Central memory CD8-positive, alpha-beta T cell (primary cell): ENCODE measurements at places on chromosomes 4 and X.

- no peak for DNase-seq
Observed at GRCh38 chr4:140037353-140038030, 116.5 kb downstream of the MAML3 start.

DNA sequence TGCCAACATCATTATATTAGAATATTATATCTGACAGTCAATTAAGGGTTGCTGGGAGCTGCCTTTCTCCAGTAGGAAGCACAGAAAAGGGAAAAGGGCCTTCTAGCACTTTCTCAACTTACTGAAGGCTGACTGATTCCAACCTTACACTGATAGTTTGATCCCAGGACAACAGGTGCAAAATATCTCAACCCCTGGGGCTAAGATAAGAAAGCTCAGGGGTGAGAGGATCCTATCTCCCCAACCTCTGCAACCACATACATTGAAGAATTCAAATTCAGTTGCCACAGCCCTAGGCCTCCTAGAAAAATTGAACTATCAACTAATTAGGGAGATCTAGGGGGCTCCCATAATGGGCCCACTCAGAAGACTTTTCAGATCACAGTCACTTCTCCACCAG, 179.1 kb upstream of the GPRIN3 start:
- DNase-seq = no peak

DNA sequence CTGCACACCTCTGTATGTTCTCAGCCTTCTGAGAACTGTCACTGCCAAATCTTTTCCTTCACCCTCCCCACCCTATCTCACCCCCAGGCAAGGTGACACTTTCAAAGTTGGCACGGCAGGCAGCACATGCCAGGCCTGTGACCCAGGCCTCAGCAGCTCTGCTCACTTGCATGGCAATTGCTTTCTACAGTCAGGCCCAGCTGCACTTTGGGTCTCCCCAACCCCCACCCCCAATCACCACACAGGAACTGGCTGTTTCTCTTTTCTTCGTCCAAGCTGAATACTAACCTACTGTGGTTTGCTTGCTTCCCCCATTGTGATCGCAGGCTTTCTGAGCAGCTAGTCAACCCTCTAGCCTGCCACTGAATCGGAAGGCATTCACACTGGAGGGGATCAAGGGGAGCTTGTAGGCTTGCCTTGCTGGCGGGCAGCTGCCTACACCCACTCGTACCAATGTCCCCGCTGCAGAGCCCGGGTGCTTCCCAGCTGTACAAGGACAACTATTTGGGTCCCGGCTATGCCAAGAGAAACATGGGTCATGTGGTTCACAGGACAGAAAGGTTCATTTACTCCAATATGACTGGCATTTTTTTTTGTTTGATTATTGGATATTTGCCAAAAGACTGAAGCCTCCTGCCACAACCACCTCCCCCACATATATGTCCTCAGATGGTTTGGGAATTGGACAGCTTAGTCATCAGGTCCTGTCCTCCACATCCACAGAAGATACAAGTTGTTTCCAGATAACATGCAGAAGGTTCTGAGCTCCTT, 28.1 kb downstream of the SLC25A43 start:
- no peak for DNase-seq

DNA sequence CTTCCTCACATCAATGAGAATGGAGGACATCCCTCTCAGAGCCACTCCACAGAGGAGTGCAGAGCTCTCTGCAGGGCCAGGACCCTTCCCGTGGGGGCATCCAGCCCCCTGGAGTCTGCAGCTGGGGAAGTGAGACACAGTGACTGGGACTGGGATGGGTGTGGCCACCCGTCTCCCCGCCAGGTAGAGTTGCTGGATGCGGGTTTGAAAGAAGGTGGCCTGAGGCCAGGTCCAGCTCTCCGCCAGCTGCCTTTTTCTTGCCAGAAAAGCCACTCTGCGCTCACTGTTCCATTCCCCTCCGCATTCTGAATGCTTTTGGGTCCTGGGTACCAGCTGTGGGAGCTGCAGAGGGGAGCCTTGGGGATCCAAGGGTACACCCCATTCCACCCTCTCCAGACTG, 82.6 kb downstream of the ABLIM2 start:
- no peak for DNase-seq

DNA sequence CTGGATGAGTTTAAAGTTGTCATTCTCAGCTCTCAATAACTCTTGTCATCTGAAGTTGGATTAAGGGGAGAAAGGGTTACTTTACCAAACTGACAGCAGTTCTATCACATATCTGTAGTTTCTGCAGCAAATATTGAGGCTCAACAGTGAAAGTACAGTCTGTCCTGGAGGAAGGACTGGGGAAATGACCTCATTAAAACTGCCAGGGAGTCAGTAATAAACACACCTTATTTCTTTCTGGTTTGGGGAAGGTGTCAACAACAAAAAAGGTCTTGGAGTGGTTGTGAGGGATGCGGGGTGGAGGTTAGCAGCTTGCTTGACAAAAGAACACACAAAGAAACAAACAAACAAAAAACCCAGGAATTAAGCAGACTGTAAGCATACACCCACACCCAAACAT, 1418.0 kb downstream of the STIM2 start:
- DNase-seq = no peak

- DNase-seq = no peak
Observed at GRCh38 chr4:90994851-90995574, 867.8 kb downstream of the CCSER1 start.

DNA sequence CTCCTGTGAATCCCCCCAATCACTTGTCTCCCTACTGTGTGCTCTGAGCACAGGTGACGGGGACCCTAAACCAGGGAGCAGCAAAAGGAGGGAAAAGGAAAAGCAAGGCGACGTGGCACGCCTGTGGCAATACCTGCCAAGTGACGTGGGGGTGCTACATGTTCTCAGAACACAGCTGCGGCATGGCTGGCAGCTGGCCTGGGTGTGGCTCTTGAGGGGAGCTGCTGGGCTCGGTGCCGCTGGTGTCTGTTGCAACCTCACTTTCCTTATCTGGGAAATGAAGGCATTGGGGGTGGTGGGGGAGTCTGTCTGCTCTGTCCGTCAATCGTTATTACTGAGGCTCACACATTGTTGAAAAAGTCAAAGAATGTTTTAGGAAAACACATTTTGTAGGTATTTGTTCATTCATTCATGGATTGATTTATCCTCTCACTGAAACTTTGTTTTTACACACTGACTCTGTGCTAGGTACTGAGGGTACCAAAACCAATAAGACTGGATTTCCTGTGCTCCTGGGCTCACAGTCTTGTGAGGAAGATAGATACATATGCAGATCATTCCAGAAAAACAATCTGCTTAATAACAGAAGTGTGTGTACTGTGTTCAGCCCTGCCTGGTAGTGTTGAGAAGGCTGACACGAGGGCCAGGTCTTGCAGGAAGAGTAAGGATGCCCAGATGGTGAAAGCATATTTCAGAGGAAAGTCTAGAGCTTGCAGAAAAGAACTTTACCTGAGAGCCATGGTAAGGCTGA, 217.6 kb downstream of the PTTG2 start:
- DNase-seq = peak; percentile 20

GRCh38 chr4:90137555-90137954, 10.4 kb downstream of the CCSER1 start:
- no peak for DNase-seq

DNA sequence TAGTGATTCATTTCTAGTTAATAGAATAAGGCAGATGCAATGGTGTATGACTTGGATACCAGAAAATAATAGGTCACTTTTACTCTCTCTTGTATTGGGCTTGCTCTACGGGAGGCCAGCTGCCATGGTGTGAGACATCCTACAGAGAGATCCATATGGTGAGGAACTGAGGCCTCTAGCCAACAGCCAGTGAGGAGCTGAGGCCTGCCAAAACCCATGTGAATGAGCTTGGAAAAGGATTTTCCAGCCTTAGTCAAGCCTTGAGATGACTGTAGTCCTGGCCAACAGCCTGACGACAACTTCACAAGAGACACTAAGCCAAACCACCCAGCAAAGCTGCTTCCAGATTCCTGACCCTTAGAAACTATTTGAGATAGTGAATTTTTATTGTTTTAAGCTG, 1300.2 kb downstream of the RAPGEF2 start:
- no peak for DNase-seq

DNA sequence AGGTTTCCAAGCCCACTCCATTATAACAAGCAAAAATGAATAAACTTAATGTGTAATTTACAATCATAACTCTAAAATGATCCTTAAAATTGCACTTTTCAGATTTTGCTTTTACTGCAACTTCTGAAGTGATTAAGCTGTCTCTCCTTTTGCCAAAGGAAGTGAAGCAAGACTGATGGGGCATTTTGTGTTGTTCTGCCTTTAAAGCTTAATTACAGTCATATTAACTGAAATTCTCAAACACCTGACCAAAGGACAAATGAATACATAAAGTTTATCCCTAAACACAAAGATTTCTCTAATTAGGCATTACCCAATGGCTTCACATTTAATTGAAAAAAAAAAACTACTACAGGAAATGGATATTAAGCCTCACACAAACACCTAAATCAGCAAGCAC, 101.8 kb downstream of the ATP11C start:
- no peak for DNase-seq

GRCh38 chr4:150297861-150298474, 219.7 kb downstream of the DCLK2 start:
- no peak for DNase-seq

DNA sequence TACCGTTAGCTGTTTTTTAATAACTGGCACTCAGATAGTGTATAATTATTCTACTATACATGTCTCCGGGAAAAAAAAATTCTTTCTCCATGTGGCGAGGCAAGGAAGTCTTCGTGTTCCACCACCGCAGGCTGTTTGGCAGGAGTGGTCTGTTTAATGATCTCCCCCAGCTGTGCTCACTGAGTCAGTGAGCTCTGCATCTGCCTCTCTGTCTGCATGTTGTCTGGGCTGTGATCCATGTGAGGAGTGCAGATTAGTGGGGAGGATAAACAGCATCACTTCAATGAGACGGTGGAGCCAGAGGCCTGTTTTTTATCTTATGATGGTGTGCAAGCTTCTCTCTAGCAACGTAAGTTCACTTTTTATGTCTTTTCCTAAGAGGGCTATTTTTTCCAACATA, 69.8 kb downstream of the RPS3A start:
- DNase-seq = no peak

- DNase-seq = no peak
Observed at GRCh38 chr4:165199722-165200121, 7.6 kb upstream of the KLHL2 start.

- DNase-seq = no peak
Observed at GRCh38 chr4:523601-524000, 24.6 kb downstream of the PIGG start.

- no peak for DNase-seq
Observed at GRCh38 chrX:11374570-11374969, 81.4 kb downstream of the AMELX start.

- no peak for DNase-seq
Observed at GRCh38 chr4:77927991-77928925, 65.6 kb downstream of the MRPL1 start.

DNA sequence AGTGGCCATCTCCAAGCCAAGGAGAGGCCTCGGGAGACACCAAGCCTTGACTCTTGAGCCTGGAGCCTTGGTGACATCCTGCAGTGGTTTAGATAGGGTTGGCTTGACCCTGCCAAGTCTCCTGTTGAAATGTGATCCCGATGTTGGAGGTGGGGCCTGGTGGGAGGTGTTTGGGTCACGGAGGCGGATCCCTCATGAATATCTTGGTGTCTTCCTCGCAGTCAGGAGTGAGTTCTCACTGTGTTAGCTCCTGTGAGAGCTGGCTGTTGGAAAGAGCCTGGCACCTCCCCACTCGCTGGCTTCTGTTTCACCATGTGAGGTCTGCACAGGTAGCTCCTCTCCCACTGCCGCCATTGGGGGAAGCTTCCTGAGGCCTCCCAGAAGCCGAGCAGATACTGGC, 38.8 kb downstream of the ADRA2C start:
- DNase-seq = no peak

DNA sequence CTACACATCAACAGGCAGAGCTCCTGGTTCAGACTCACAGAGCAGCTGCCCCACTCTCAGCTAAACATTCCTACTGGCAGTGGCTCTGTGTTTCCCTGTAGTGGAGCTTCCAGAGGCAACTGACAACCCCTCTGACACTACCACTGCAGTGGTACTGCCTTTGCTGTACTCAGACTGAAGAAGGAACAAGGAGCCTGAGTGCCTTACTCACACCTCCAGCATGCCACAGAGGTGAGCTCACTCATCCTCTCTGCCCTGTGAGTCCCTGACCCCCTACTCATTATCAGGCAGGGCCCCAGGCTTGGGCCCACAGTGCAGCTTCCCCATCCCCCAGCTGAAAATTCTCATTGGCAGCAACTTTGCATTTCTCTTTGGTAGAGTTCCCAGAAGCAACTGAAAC, 240.5 kb upstream of the POF1B start:
- no peak for DNase-seq

DNA sequence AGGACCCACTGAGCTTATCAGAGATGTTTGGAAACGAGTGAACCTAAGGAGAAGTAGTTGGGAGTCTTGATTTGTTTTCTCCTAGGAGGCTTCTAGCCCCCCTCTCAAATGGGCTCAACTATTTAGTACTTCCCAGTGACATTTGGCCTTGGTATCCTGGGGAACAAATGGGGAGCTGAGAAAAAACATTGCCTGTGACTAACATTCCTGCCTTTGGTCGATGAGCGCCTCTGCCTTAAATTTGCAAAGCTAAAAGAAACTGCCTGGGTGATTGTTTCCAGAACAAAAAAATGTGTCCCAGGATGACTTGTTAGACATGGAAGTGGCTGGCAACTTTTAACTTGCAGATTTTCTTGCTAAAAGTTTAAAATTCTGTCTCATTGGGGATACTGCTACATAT, 58.8 kb upstream of the IGFBP7 start:
- DNase-seq = no peak

GRCh38 chr4:52250154-52250553, 199.1 kb downstream of the SPATA18 start:
- DNase-seq = no peak

- no peak for DNase-seq
Observed at GRCh38 chrX:38332505-38332904, 5.2 kb upstream of the RPGR start.

- DNase-seq = no peak
Observed at GRCh38 chrX:3440981-3441380, 94.5 kb upstream of the MXRA5 start.

GRCh38 chr4:182427554-182427953, 184.4 kb downstream of the TENM3 start:
- no peak for DNase-seq

DNA sequence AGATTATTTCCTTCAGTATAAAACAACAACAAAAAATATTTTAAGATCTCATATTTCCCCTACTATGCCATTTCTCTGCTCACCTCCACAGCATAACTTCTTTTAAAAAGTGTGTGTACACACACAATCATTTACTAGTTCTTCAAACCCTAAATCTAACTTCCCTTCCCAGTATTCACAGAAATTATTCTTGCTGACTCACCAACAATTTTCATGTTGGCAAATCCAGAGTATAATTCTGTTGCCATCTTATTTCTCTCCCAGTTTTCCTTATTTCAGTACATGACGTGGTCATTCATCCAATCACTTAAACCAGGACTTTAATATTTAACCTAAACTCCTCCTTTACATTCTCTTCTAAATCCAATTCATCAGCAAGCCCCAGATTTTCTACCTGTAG, 11.4 kb upstream of the RAP1GDS1 start:
- no peak for DNase-seq

GRCh38 chr4:65046192-65047133, 623.8 kb downstream of the EPHA5 start:
- DNase-seq = no peak

- DNase-seq = no peak
Observed at GRCh38 chrX:84188320-84188834, 378 bp upstream of the RPS6KA6 start.

- DNase-seq = no peak
Observed at GRCh38 chr4:38166082-38166481, 205.9 kb downstream of the PTTG2 start.

- no peak for DNase-seq
Observed at GRCh38 chrX:41445171-41445570, 2.0 kb upstream of the NYX start.
